Hypothalamus (tissue), 51 donors: ENCODE measurements at places on chromosomes 1 and 21.

- DNase-seq: no peak
These were observed 2.5 kb upstream of the OLFML3 start for GRCh38 chr1:113976609-113977278.

DNA sequence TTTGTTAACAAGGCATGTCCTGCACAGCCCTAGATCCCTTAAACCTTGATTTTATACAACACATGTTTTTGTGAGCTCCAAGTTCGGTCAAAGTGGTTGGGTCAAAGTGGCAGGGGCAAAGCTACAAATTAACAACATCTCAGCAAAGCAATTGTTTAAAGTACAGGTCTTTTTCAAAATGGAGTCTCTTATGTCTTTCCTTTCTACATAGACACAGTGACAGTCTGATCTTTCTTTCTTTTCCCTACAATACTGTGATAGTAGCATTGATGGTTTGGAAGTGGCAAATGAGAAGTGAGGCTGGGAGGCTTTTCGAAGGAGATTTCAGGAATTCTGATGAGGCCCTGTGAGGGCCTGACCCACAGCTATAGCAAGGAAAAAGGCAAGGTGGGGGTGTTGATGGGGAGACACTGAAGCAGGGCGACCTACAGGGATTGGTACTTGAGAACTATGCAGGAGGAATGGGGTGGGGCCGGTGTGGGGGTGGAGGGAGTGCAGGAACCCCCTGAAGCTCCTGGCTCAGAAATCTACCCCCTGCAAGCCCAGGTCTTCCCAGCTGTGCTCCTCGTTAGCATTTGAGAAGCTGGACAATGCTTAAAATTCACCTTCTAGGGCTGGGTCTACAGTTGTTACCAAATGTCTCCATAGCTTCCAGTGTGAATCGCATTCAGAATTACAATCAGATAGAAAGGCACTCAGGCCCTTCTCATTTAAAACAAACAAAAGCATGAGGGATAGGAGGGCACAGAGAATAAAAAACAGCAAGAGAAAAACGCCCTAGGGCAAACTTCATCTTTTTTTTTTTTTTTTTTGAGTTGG is 102.6 kb upstream of the PPM1J start:
- no peak for DNase-seq

DNA sequence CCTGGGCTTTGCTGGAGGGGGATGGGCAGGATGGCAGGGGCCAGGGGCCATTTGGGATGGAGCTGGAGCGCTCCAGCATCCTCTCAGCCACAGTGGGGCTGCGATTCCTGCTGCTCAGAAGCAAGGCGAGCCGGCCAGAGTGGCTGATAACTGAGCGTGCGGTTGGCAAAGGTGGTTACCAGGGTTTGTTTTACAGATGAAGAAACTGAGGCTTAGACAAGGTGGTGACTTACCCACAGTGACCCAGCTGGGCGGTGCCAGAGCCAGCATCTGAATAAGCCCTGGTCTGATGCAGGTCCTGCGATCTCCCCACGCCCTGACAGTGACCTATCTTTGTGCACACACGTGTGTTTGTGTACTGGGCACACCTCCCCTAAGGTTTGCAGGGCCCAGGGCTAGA is 5.9 kb upstream of the PRXL2B start:
- no peak for DNase-seq

GRCh38 chr1:218156595-218156994 is 128.5 kb upstream of the RRP15 start:
- no peak for DNase-seq

DNA sequence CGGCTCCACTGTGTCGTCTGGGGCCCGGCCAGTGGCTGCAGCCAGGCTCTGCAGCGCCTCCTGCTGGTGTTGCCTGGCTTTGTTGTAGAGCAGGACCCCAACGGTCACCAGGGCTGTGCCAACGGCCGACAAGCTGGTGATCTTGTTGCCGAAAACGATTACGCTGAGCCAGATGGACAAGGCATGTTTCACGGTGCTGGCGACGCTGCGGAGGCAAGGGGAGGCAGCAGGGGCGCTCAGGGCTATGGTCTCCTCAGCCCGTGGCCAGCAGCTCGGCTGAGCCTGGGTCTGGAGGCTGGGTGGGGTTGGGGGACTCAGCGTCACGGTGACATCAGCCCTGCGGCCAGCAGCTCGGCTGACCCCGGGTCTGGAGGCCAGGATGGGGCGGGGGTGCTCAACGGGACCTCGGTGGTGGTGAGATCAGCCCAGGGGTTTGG is 7.0 kb upstream of the CDK11B start:
- DNase-seq: no peak

- DNase-seq: no peak
These were observed 44.3 kb upstream of the GTF2B start for GRCh38 chr1:88935522-88936222.

DNA sequence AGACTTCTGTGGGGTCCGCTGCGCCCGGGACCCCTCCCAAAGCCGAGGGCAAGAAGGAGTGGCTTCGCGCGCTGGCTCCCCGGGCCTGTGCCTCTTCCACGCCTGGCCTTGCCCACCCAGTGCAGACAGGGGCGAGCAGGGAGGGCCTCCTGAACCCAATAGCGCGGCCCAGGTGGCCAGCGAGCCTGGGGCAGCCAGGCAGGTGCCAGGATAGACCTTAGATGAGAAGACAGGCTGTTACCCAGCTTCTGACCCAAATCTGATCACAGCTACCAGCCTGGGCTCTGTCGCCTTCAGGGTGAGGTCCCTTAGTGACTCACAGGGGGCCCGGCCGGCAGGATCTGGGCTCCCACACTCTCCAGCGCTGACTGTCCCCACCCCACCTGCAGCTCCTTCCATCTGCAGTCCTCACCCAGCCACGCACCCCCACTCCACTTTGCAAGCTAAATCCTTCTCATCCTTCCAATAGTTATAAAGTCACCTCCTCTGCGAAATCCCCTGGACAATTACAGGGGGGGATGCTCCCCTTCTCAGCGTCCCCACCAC is 9.6 kb downstream of the CLEC20A start:
- no peak for DNase-seq

- DNase-seq: no peak
These were observed 120.1 kb downstream of the DNAH14 start for GRCh38 chr1:225049594-225049993.
